GM06990 (cell line): ENCODE measurements at places on chromosomes 6 and 20.

DNA sequence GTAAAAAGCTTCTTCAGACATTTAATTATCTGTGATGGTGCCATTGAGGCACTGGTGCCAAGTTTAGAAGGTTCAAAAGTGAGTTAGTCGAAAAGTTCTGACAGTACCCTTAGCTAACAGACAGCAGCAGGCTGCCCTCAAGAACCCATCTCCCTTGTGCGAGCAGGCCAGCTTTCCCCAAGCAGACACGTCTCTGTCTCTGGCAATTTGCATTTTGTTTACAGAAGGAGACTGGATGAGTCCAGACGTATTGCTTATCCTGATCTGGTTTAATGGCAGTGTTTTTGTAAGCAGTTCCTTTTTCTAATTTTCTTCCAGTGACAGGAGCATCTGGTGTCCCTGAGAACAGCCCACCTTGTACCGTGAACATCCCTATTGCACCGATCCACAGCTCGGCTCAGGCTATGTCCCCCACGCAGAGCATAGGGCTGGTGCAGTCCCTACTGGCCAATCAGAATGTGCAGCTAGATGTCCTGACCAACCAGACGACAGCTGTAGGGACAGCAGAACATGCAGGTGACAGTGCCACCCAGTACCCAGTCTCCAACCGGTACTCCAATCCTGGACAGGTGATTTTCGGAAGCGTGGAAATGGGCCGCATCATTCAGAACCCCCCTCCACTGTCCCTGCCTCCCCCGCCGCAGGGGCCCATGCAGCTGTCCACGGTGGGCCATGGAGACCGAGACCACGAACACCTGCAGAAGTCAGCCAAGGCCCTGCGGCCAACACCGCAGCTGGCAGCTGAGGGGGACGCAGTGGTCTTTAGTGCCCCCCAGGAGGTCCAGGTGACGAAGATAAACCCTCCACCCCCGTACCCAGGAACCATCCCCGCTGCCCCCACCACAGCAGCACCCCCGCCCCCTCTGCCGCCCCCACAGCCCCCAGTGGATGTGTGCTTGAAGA lies 58.3 kb upstream of the TMEM181 start:
- DNase-seq = no peak

DNA sequence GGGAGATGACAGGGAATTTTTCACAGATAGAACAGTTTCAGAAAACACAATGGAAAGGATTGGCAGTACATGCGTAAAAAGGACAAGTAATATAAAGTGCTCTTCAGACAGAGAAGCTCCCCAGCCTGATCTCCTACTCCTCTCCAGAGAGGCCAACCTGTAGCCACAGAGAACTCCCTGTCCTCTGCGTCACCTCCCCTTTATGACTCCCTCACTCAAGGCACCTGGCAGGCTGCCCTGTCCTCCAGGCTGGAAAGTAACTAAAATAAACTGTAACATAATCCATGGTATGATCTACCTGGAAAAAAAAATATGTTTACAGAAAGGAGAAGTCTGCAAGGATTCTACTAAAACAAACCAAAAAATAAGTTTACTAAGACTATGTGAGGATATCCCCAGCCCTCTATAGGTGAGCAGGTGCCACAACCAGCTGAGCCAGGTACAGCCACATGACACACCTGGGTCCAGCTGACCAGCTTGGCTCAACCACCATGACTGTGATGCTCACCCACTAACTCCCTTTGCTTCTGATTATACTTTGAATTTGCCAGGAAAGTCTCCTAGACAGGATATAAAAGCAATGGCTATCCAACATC lies 29.2 kb downstream of the MBOAT1 start:
- no peak for DNase-seq

- DNase-seq = no peak
These were observed 217.7 kb upstream of the LRFN2 start for GRCh38 chr6:40804905-40805304.

GRCh38 chr6:154570505-154570904 lies 60.0 kb upstream of the CNKSR3 start:
- DNase-seq = no peak

GRCh38 chr20:36399969-36400545 lies 93.9 kb downstream of the DLGAP4 start:
- DNase-seq = no peak

DNA sequence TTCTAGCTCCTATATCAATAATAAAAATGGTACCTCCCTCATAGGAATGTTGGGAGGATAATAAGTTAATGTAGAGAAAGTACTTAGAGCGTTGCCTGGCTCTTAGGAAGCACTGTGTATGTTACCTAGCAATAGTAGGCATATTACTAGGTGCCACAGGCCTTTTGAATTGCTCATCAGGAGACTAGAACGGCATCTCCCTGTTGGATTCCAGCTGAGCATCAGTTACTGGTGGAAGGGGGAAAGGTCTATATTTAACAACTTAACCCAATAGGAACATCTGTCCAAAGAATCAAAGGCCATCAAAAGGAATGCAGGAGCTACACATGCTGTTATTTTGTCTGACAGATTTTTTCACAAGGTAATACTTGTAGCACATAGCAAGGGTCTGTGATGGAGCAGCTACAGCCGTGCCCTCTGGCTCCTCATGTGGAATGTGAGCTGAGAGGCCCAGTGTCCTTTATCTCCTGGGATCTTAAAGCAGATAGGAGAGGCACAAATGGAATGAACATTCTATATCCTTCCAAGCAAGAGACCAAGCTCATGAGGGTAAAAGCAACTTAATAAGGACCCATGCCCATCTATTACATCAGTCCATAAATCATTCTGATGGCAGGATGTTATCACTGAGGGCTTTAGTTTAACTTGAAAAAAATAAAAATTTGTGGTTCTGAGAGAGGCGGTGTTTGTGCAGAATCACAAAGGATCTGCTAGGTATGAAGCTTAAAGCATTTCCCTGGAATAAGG lies 184.9 kb upstream of the LAMP5 start:
- DNase-seq = no peak

DNA sequence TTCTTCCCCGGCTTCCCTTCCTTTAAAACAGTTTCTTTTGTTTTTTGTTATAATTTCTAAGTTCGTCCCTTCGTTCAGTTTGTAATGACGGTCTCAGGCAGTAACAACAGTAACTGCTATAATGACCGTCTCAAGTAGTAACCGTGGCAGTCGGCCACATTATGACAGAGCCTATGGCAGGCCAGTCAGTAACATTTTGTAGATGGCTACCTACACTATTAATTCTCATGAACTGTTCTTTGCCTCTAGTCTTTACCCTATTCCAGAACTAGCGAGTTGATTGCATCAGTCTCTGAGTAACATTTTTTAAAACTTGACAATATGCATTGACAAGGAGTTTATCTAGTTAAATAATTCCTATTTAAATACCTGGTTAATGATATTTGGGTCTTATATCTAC lies 43.0 kb upstream of the ADGRG6 start:
- no peak for DNase-seq

DNA sequence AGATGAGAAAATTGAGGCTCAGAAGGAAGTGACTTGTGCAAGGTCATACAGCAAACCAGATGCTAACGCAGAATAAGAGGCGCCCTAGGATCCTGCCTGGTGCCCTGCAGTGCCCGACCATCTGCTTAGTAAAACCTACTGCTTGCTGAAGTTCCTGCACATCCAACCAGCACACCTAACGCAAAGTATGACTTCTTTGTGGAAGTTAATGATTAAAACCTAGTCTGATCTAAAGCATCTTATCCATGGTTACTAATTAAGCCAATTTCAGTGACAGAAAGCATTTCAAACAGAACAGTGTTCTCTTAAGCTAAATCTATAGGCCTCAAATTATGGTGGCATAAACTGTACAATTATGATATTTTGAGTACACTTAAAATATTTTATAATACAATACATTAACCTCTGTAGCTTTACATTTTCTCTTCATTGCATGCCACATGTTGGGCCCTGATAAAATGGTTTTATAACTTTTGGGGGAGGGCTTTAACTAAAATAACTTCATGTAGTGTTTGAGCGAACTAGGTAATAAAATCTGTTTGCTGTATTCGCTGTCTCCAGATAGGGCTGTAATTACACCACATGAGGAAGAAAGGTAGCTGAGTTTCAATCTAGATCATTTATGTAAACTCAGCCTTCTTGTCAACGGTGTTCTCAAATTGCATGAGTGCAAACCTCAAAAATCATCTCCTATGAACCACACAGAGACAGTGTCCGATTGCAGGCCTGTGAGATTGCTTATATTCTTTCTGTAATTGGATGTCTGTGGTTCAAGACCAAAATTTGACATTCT lies 37.5 kb upstream of the BEND3 start:
- DNase-seq = no peak

GRCh38 chr20:56760610-56761009 lies 131.5 kb downstream of the TFAP2C start:
- DNase-seq = no peak

- DNase-seq = no peak
These were observed 11.1 kb upstream of the RIPK1 start for GRCh38 chr6:3057063-3057770.

GRCh38 chr20:50325651-50326050 lies 135.0 kb downstream of the CEBPB start:
- no peak for DNase-seq

- DNase-seq = no peak
These were observed 365.6 kb downstream of the FARS2 start for GRCh38 chr6:5626727-5627426.

- no peak for DNase-seq
These were observed 76.2 kb upstream of the STXBP5 start for GRCh38 chr6:147128056-147128455.

- no peak for DNase-seq
These were observed 24.7 kb downstream of the PACSIN1 start for GRCh38 chr6:34490390-34491090.

DNA sequence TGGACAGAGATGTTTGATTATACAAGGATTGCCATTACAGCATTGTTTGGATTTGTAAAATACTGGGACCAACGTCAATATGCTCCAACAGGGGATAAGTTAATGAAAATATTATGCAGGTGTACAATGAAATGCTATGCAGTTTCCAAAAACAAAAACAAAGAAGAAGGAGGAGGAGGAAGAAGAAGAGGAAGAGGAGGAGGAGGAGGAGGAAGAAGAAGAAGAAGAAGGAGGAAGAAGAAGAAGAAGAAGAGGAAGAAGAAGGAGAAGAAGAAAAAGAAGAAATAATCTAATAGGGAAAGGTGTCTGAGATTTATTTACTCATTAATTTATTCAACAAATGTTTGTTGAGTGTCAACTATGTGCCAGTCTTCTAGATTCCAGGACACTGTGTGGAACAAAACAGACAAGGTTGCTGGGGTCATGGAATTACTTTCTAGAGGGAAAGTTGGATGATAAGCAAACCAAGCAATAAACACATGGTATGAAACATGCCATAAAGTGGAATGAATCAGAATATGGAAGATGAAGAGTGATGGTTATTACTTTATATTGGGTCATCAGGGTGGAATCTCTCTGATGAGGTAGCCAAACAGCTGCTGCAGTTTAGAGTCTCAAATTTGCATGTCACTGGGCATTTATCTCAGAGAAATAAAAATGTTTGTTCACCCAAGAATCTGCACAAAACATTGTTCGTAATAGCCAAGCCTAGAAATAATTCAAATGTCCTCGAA lies 6.3 kb upstream of the TRIM27 start:
- no peak for DNase-seq

- no peak for DNase-seq
These were observed 188.2 kb upstream of the PRND start for GRCh38 chr20:4533368-4534133.

GRCh38 chr20:36331209-36331608 lies 25.1 kb downstream of the DLGAP4 start:
- DNase-seq = no peak

DNA sequence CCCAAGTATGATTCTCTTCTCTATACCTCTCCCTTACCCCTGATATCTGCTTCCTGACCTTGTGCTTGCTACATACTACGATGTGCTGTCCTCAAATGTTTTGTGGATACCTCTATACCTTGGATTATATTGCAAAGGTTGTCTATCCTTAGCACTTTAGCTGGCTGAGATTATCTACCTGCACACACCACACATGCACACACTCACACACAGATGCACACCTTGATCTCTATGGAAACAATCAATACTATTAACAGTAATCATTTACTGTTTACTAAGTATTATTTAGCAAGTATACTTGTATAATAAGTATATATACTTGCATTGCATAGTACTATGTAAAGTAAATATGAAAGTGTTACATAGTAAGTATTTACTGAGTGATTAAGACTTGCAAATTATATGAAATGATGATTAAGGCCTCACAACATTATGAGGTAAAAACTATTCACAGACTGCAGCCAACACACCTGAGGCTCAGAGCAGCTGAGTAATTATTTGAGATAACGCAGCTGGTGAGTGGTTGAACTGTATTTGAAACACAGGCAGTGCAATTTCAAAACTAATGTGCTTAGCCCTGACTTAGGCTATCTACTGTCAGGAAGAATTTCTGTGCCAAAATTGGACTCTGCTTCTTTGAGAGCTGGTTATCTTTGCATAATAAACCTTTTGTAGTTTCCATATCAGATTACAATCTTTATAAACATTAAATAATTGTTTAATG lies 699.9 kb downstream of the FRK start:
- no peak for DNase-seq

DNA sequence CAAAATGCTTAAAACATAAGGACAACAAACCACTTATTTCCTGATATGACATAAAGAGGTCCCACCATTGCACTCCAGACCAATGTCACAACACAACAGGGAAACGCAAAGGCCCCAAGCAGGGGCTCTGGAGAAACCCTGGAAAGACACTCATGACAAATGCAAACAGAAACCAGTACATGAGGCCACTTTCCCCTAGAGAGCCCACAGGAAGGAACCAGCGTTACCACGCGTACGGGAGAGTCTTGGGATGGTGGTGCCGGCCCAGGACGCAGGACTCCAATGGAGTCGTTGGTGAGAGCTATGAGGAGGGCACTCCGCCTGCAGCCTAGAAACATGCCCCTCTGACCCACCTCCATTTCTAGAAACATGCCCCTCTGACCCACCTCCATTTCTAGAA lies 20.2 kb downstream of the GMEB2 start:
- DNase-seq = no peak

- DNase-seq = no peak
These were observed 16.1 kb downstream of the FBXO30 start for GRCh38 chr6:145798530-145798929.

DNA sequence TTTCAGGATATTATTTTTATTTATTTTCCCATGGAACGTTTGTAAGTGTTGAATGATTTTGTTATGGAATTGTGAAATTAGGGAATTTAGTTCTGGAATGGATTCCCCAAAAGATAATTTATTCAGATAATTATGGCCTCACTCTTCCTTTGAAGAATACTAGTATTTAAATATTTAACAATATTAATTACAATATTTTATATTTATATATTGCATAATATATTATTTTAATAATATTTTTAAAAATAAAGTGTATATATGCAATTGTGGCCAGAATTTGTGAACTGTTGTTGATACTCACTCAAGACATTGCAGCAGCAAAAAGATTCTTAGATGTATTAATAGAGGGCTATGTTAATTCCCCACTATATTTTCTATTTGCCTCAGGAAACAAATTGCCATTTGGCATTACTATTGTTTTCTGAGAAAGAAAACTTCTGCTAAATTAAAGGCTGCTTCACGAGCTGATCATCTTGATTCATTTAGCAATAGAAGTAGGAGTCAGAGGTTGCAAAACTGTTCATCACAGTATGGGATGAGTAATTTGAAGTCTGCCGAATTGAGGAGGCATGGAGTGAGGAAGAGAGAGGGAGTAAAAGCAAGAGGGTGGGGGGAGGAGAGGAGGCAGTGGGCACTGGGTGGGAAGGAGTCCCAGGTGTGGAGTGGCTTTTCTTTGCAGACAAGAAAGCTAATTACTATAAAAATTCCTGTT lies 729.2 kb downstream of the DHX35 start:
- DNase-seq = no peak
